ENCODE measurements at places on chromosomes 5 and 9.

GRCh38 chr9:93193388-93194220 lies 9.7 kb downstream of the WNK2 start:
- DNase-seq = no peak

DNA sequence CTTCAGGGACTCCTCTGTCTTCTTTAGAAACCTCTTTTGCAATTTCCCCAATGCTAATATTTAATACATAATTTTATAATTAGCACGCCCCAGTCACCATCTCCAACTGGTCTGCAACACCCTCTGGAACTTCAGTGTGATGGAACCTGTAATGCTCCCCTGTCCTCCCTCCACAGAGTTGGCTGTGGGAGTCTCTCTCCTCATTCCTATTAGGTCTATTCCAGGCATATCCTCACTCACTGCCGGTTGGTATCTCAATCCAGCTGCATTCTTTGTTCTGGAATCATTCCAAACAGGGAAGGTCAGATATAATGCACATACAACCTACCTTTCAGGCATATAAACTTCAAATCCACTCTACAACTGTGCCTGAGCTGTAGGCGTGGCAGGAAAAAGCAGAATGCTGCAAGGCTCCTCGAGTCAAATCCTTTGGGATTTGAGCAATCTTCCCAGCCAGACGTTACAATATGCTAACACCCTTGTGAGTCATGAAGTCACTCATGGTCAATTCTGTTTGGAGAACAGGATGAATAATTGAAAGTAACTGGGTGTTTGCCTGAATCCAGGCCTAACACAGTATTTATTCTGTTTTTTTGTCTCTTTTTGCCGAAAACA lies 293.8 kb downstream of the CWC27 start:
- DNase-seq = no peak

DNA sequence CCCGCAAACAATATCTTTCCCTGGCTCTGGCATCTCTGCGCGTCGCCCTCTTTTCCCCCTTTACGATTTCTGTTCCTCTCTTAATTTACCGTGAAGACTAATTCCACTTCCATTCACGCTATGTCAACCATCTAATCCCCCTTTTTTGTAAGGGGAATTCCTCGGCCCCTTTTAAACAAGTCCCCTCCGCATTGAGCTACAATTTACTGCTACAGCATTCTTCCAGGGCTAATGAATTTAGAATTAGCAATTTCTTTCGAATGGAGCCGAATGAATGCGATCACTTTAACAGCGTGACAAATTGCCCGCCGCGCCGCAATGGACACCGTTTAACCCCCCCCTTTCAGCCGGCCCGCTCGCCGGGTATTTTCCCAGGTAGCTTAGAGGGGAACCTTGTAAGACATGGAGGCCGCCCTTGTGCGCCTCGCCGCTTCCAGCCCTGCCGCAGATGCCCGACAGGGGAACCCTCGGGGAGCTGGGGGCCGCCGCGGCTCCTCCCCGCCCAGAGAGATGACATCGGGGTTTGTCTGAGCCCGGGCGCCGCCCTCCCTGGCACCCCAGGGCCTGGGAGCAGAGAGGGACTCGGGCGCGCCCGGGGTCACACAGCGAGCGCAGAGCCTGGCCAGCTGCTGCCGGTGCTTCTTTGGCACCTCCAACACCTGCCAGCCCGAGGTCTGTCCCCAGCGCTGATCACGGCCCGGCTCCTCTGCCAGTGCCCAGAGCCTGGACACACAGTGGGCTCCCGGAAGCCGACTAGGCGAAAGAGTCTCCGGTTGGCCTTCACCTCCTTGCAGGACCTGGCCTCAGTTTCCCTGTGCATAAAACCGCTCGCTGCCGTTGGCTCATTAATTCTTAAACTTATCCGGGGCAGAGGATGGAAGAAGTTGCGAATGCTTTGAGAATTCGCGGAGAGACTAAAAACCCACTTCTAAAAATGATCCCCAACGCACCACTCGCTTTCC lies 1.3 kb downstream of the PRDM12 start:
- DNase-seq = no peak

DNA sequence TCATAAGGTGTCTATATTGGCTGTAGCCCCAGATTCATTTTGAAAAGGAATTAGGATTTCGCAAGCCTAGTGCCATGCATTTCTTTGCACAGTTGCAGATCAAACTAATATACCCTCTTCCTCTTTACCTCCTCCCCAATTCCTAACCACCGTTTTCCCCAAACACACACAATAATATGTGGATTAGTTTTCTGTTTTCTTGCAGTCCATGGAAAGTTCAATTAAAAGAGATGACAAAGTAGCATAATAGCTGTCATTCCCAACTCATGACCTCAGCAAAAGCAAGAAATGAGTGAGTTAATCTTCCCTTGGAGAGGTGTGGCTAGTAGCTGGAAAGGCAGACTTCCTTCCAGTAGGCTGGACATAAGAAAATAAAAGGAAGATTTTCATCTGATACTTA lies 349.1 kb downstream of the TMEM232 start:
- DNase-seq = no peak

DNA sequence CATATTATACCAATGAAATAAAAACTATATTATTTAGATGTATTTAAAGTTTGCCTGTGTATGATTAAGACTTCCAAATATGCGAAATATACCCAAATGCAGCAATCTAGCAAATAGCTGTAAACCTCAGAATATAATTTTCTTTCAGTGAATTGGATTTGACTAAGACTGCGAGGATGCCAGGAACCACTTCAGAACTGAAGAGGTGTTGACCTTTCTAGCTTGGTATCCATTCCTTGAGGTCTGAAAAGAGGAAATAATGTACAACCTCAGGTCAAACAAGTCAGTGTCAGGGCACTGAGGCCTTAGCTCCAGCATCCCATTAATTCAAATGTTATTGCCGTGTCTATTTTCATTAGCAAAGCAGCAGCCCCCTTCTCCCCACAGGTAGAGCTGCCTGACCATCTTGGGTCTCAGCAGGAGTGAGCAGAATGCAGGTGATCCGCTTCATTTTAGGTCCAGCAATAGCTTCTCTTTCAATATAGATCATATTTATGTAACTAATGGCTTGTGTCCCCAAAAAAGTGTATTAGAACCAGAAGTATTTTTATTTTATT lies 100.0 kb downstream of the KIAA1958 start:
- DNase-seq = no peak

DNA sequence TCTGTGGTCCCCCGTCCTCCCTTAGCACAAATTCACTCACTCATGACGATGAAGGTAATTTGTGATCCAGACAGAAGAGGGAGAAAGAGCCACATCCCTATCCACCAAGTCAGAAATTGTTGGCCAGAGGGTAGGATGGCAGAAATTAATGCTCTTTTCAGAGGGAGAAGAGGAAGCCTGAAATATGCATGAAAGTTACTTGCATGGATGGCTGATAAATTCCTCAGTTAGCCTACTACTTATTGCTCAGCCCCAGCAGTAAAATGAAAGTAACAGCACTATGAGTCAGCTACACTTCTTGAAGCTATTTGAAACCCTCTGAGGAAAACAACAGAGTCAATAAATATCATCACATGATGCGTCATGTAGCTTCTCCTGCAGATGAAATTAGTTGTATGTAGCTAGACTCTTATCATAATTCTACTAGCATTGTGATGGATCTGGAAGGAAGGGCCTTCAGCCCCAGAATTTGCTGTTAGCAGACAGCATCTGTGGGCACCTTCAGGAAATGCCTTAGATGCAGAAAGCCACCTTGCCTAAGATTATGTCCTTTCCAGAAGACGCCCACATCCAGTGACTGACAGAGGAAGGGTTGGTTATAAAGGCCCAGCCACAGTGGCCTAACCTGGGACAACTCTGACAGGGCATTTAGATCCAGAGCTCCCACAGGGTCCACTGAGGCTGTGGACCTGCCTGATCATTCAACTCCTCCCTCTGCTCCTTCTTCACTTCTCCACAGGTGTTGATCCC lies 81.2 kb upstream of the CCDC112 start:
- no peak for DNase-seq

DNA sequence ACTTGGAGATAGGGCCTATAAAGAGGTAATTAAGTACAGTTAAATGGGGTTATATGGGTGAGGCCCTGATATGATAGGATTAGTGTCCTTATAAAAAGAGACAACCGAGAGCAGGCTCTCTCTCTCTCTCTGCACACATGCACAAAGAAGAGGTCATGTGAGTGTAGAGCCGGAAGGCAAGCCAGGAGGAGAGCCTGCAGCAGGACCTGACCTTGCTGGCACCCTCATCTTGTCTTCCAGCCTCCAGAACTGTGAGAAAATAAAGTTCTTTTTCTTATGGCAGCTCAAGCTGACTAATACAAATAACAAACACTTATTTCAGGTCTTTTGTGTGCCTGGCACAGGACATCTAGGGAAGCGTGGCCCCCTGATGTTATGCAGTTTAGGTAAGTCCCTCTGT lies 62.1 kb downstream of the ARHGAP26 start:
- DNase-seq = no peak

DNA sequence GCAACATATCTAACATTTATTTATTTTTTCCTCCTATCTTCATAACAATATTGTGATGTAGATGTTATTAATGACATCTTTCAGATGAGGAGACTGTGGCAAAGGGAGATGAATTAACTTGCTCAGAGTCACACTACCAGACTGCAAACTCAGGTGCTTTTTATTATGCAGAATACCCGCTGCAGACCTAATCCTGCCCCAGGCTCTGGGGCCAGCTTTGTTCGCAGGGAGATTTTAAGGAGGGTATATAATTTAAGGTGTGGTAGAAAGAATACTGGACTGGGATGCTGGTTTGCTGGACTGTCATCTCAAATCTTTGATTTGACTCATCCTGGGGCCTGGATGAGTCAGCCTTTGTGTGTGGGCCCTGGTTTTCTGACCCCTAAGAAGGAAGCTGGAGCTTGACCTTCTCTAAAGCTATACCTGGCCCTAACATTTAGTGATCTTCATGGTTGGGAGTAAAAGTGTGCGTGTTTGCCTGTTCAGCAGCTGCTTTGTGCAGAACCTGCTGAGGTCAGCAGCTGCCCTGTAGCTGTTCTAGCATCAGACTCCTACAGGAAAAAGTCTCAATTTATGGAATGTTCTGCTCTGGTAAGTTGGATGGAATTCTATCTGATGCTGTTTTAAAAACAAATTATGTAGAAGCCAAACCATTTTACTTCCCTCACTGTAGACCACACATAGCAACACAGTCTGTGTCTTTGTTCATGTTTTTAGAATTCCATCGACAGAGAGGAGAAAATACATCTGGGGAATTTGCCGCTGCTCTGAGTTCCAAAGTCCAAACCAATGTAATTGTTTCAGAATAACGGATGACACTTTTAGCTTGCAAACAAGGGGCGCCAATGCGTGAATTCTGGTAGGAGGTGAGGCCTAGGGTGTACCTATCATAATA lies 4.5 kb downstream of the SLC36A1 start:
- no peak for DNase-seq
